ENCODE measurements at places on chromosomes 5 and 9. TPM values are rescaled to one million over a fixed set of nuclear protein-coding genes. Genes with fewer than 3 reads are reported as not detected.
A peak's percentile ranks its signal among the peaks of the same experiment; 100 is the strongest.

Gene MLANA
- total RNA-seq, result not detected

DNA sequence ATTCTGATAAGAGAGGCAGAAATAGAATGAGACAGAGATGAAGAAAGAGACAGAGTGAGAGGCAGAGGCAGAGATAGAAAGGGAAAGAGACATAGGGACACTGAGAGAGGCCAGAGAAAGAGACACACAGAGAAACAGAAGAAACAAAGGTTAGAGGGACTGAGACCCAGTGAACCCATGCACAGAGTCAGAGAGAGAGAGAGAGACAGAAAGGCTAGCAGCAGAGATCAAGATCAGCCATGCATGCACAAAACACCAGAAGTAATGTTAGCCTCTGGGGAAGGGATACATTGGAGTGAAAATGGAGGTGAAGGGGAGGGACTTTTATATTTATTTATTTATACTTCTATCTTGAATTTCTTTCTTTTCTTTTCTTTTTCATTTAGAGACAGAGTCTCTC, 14.1 kb upstream of the SPARC start:
- H3K27ac ChIP-seq, result no peak overlapping the region
- no peak overlapping the region for H3K4me3 ChIP-seq
- DNase-seq, result no peak
- H3K27me3 ChIP-seq, result no peaks in the 10 kb centered on the region
- no peaks in the 10 kb centered on the region for H3K4me1 ChIP-seq

- H3K27me3 ChIP-seq, result no peaks in the 10 kb centered on the region
- no peaks in the 10 kb centered on the region for H3K36me3 ChIP-seq
- peak overlapping the region; percentile 97 for H3K27ac ChIP-seq
- H3K4me1 ChIP-seq, result peaks cover 6% of the 10 kb centered on the region
- H3K4me3 ChIP-seq, result no peak overlapping the region
Measured at GRCh38 chr9:128636024-128636390, 20.6 kb downstream of the DYNC2I2 start.

Gene MARVELD2
- total RNA-seq, result 11.1 TPM

Gene PRUNE2
- total RNA-seq, result 14.7 TPM

Gene CDH18
- not detected for total RNA-seq

GRCh38 chr9:3285365-3286161, 240.2 kb downstream of the RFX3 start:
- H3K4me1 ChIP-seq, result no peaks in the 10 kb centered on the region
- no peak overlapping the region for H3K27ac ChIP-seq
- no peaks in the 10 kb centered on the region for H3K36me3 ChIP-seq
- no peak overlapping the region for H3K4me3 ChIP-seq
- H3K27me3 ChIP-seq, result no peaks in the 10 kb centered on the region

GRCh38 chr5:135628771-135629563, 50.2 kb upstream of the CXCL14 start:
- no peaks in the 10 kb centered on the region for H3K36me3 ChIP-seq
- no peak for DNase-seq
- H3K27ac ChIP-seq, result peak overlapping the region; percentile 48
- H3K4me1 ChIP-seq, result no peaks in the 10 kb centered on the region
- no peak overlapping the region for H3K4me3 ChIP-seq

DNA sequence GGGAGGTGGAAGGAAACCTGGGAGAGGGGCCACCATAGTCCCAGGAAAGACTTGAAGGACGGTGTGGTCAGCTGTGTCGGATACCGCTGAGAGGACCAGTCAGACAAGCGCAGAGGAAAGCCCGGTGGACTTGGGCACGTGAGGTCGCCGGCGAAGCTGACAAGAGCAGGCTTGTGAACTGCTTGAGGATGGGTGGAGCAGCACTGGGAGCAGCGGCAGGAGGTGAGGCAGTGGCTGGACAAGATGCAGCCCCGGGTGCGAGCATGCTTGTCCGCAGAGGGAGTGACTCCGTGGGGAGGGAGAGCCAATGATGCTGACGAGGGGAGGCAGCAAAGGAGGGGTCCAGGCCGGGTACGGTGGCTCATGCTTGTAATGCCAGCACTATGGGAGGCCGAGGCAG, 18.3 kb upstream of the CD74 start:
- H3K27me3 ChIP-seq, result no peaks in the 10 kb centered on the region
- no peak overlapping the region for H3K27ac ChIP-seq
- no peaks in the 10 kb centered on the region for H3K4me1 ChIP-seq
- no peaks in the 10 kb centered on the region for H3K36me3 ChIP-seq
- H3K4me3 ChIP-seq, result no peak overlapping the region

DNA sequence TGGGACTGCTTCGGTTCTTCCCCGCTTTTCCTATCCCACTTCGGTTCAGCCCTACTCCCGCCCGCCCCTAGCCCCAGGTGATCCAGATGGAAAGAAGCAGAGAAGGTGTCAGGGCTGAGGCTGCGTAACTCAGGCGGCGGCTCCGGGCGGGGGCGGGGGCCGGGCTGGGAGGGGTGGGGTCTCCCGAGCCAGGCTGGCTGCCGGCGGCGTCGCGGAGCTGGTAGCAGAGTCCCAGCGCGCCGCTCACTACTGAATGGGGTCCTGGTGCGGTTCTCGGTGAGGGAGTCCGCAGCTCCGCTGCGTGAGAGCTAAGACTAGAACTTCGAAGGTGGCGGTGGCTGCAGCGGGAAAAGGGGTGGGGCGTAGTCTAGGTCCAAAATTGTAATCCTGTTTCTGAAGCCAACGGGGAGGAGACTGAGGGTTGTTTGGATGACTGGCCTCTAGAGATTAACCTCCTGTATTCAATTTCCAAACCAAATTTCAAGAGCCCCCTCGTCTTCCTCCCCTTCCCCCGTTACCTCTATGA, 1.4 kb downstream of the PRR16 start:
- no peak for DNase-seq
- H3K27ac ChIP-seq, result no peak overlapping the region
- H3K4me1 ChIP-seq, result no peaks in the 10 kb centered on the region
- H3K27me3 ChIP-seq, result no peaks in the 10 kb centered on the region
- no peaks in the 10 kb centered on the region for H3K36me3 ChIP-seq

- H3K36me3 ChIP-seq, result no peaks in the 10 kb centered on the region
- no peak overlapping the region for H3K27ac ChIP-seq
- no peak for DNase-seq
Measured at GRCh38 chr9:136292026-136292538, 11.8 kb downstream of the CCDC187 start.

GRCh38 chr5:107466233-107466769, 204.4 kb downstream of the EFNA5 start:
- H3K36me3 ChIP-seq, result no peaks in the 10 kb centered on the region
- no peak overlapping the region for H3K4me3 ChIP-seq

- DNase-seq, result no peak
- no peaks in the 10 kb centered on the region for H3K4me1 ChIP-seq
- H3K36me3 ChIP-seq, result no peaks in the 10 kb centered on the region
- no peak overlapping the region for H3K27ac ChIP-seq
Measured at GRCh38 chr5:165334201-165334600, 1828.8 kb downstream of the MAT2B start.

DNA sequence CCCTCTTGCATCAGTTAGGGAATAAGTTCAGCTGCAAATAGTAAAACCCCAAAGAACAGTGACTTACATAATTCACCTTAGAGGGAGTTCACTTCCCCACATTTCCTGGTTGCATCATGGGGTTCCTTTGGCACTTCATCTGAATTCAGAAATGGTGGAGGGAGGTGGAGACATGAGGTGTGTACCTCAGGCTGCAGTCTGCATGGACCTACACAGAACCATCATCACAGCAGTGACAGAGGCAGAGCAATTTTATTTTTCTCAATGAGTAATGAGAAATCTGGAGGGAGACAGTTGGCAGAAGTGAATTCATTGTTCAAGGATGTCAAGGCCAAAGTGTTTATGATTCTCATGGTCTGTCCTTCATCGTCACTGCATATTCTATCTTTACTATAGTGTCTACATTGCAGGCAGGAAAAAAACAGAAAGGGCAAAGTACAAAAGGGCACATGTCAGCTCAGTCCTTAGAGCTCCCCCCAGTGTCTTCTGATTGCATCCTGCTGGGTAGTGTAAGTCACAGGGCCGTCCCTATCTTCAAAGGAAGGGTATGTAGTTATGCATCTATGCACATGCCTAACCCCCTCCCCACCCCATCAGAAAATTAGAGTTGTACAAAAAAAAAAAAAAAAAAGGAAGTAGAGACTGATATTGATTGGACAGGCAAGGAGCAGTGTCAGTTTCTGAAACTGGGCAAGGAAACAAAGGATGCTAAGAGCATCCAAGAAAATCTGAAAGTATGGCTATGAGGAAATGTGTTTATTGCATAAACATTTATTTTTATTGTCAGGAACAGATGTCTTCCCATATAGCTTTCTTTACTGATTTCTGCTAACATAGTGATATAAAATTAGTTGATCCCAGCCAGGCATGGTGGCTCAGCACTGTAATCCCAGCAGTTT, 132.7 kb upstream of the APC start:
- no peaks in the 10 kb centered on the region for H3K4me1 ChIP-seq
- no peaks in the 10 kb centered on the region for H3K27me3 ChIP-seq
- no peak overlapping the region for H3K27ac ChIP-seq
- no peak overlapping the region for H3K4me3 ChIP-seq
- no peak for DNase-seq

GRCh38 chr5:11777096-11777495, 127.2 kb downstream of the CTNND2 start:
- no peaks in the 10 kb centered on the region for H3K27me3 ChIP-seq
- DNase-seq, result no peak
- H3K4me3 ChIP-seq, result no peak overlapping the region
- no peaks in the 10 kb centered on the region for H3K4me1 ChIP-seq
- no peaks in the 10 kb centered on the region for H3K36me3 ChIP-seq
- no peak overlapping the region for H3K27ac ChIP-seq

DNA sequence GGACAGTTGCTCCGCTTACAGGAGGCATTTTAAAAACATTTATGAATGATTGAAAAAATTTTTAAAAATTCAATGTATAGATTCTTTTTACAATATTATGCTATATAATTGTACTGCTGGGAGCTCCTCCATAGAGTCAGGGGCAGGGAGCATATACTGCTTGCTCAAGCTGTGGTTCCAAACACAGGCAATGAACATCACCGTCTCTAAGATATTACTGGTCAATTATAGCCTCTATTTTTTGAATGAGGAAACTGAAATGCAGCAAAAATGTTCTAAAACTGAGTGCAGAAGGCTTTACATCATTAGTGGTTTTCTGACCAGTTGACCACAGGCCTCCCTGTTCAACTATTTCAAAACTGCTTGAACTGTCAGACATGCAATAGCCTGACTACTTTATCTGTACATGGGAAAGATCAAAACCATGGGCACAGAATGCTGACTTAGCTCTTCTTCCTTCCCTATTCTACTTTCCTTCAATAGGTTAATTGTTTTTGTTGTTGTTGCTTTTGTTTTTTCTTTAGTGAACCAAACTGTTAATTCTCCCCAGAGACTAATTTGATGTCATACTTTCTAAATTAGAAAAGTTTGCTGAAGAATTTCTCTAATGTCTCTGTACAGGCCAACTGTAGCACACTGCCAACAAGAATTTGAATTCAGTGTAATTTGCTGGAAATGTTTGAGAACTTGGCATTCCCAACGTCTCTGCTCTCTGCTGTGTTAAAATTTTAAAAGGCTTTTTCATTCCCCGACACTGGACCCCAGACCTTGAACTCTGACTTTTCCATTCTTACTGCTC, 107.6 kb upstream of the MPDZ start:
- no peak overlapping the region for H3K4me3 ChIP-seq
- no peaks in the 10 kb centered on the region for H3K36me3 ChIP-seq
- peak overlapping the region; percentile 69 for H3K27ac ChIP-seq
- H3K27me3 ChIP-seq, result no peaks in the 10 kb centered on the region
- no peak for DNase-seq

Gene CDHR2
- not detected for total RNA-seq

DNA sequence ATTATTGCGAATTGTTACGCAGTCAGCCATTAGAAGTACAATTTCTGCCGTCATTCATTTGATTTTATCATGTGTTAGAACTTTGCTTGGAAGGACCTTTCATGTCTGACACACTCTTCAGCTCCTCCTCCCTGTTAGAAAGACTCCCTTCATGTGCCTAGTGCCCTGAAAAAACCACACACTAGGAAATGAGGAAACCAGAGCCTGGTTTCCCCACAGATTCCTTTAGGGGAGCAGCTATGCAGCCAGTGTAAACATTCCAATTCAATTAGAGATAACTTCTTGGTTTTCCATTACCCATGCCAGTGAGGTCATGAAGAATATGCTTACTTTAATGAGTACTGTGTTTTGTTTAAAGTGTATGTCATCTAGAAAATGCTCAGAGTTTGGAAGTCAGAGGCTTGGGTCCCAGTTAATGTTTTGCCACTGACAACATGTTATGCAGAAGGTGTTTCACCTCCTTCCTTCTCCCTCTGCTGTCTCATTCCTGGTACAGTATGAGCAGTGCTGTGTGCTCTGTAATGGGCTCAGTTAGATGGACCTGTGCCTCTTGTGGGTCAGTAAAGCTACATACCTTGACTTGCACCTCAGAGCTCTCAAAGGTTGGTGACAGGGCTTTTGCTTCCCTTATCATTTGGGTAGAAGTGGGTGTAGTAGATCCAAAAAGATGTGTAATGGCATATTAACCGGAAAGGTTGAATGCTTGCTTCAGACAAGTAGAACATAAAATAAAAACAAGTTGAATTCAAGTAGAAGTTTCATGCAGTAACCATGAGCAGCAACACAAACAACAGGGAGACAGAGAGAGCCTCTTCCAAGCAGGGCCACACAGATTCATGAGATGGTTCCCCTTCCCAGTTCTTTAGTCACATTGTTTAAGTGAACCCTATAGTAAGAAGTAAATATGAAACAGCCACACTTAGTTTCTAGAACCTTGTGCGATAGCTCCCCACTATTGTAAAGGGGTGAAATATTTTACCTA, 52.6 kb upstream of the TNFAIP8 start:
- H3K36me3 ChIP-seq, result no peaks in the 10 kb centered on the region
- no peaks in the 10 kb centered on the region for H3K27me3 ChIP-seq
- DNase-seq, result peak; percentile 30
- no peak overlapping the region for H3K4me3 ChIP-seq

DNA sequence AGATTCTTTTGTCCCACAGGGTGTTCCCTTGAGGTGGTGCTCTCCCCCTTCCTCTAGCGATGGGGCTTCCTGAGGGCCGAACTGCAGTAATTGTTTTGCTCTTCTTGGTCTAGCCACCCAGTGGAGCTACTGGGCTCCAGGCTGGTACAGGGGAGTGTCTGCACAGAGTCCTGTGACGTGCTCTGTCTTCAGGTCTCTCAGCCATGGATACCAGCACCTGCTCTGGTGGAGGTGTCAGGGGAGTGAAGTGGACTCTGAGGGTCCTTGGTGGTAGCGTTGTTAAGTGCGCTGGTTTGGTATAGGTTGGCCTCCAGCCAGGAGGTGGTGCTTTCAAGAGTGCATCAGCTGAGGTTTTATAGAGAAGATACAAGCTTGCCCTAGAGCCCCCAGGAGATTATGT, 20.4 kb upstream of the CEP72 start:
- no peak overlapping the region for H3K27ac ChIP-seq
- no peaks in the 10 kb centered on the region for H3K4me1 ChIP-seq
- no peak overlapping the region for H3K4me3 ChIP-seq
- no peak for DNase-seq
- H3K36me3 ChIP-seq, result no peaks in the 10 kb centered on the region
- no peaks in the 10 kb centered on the region for H3K27me3 ChIP-seq

Gene SELENOP
- 1,002 TPM for total RNA-seq

GRCh38 chr5:95130941-95131340, 154.0 kb downstream of the MCTP1 start:
- no peak for DNase-seq
- H3K27ac ChIP-seq, result no peak overlapping the region
- H3K4me1 ChIP-seq, result no peaks in the 10 kb centered on the region

Data from breast epithelium (tissue), 4 donors.